ENCODE measurements at places on chromosomes 6 and 20.

DNA sequence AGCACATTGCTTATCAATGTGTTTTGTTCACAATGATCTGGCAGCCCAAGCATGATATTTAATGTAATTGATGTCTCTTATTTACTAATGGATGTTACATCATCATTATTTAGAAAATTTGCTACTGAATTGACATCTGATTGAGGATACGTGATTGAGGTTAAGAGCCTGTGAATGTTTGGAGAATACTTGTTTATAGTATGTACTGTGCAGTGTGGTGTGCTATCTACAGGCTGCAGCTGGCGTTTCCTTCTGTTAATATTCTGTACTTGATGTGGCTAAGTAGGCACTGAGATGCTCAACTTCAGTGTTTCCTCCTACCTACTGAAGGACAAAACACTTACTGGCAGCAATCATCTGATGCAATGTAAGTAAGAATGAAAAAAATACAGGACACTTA lies 709.6 kb upstream of the FLRT3 start:
- no peak for DNase-seq

- DNase-seq: peak; percentile 30
These were observed 4.3 kb downstream of the SDCBP2 start for GRCh38 chr20:1324598-1325172.

DNA sequence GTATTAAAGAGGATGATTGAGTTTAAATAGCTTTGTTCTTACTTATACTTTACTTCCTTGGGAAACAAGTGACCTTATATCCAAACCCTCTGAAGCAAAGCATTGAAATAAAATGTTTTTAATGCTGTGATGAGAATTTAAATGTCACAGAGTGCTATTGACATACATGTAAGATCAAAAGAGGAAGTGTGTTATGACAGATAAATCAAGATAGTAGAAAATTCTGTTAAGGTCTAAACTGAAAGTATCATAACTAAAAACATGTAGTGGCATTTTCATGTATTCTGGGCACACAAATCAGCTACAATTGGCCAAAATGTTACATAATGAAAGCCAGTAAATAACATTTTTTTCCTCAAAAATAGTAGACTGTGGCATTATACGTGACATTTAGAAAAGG lies 318.0 kb downstream of the GRIK2 start:
- DNase-seq: no peak

- DNase-seq: no peak
These were observed 138.8 kb downstream of the HIVEP1 start for GRCh38 chr6:12150812-12151432.

GRCh38 chr6:134826889-134827737 lies 122.8 kb downstream of the ALDH8A1 start:
- peak; percentile 87 for DNase-seq

GRCh38 chr20:42756991-42757390 lies 432.7 kb downstream of the PTPRT start:
- no peak for DNase-seq

DNA sequence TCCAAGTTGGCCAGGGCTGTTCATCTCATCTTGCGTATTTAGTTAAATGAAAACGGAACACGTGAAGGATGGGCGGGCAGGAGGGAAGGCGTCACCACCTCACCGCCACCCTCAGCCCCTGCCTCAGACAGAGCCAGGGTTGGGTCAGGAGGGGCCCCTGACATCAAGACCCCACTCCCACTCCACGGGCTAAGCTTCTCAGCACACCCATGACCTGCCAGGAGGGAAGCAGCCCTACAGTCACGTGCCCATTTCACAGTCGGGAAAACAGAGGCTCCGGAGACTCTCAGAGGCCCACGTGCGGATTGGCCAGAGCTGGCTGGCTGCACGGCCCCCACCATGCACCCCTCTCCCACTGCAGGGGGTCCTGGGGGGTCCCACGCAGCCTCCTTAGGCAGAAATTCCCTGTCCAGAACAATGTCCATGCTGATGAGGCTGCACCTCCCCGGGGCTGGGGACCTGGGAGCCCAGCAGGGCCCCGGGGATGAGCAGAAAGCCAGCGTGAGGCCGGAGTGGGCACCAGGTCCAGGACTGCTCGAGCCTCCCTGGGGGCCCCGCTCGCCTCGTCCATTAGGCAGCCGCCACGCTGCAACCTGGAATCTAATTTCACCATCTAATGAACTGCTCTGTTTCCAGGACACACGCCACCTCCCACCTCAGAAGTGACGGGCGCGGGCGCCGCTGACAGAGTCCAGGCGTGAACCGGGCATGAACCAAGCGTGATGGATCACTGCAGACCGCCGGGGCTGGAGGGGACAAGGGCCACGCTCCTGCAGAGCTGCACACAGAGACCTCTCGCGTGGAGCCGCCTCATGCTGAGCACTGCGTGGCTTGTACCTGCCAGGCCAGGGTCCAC lies 15.8 kb downstream of the KCNQ2 start:
- no peak for DNase-seq

DNA sequence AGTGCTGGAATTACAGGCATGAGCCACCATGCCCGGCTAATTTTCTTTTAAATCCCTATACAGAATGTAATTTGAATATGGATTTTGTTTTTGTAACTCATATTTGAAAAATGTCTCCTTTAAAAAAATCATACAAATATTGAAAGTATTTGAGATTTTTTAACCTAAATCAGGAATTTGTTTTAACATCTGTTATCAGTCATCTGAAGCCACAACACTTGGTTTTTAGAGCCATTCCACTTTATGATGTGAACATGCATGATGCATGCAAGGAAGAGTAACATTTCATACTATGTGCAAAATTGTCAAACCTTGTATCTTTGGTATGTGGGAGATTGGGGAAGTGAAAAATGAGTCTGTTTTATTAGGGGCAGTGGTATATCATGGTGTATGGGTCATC lies 124.5 kb upstream of the AHI1 start:
- DNase-seq: no peak

GRCh38 chr6:3778701-3779573 lies 27.4 kb upstream of the PXDC1 start:
- no peak for DNase-seq

DNA sequence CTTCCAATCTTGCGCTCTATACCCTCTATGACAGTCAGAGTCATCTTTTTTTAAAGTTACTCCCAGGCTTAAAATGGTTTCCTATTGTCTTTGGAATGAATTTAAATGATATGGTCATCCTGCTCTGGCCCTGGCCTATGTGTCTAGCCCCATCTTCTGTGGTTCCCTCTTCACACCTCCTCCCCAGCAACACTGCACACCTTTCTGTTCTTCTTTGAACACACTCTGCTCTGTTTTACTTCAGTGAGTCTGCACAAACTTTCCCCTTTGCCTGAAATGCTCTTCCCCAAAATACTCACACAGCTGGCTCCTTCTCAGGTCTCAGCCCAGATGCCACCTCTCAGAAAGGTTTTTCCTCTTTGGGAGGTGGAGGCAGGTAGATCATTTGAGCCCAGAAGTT lies 132.7 kb downstream of the FYN start:
- no peak for DNase-seq

GRCh38 chr6:108331982-108332381 lies 37.1 kb downstream of the AFG1L start:
- DNase-seq: no peak

DNA sequence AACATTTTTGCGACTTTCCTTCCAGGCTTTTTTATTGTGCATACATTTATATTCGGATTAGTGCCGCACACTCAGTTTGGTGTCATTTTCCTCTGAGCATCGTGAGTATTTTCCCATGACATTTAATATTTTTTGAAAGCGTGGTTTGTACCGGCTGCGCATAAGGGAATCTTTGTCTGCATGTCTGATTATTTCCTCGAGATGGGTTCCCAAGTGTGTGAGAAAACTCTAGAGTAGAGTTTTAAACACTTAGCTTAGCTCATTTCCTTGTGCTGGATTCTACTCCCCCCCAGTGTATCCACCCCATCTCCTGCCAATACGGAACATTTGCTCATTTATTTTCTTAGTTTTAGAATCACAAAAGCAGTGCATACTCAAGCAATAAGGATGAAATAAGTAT lies 94.3 kb downstream of the CDC5L start:
- DNase-seq: no peak

DNA sequence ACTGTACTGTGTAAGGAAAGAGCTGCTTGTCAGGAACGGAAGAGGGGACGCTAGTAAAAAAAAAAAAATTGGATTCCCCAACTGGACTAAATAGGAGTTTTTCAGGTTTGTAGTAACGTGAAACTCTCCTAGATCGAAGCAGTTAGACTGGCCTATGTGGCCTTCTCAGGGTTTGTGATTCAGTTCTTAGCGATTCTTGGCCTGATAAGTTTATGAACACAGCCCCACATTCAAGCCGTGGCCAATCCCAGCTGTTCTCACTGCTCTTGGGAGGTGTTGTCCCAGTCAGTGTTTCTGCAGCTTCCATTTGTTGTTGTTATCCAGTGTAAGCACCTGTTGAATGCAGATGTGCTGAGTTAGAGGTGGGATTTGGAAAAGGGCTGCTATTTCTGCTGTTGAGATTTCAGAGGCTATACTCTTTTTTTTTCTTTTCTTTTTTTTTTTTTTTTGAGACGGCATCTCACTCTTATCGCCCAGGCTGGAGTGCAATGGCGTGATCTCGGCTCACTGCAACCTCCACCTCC lies 29.7 kb downstream of the TAF8 start:
- no peak for DNase-seq

DNA sequence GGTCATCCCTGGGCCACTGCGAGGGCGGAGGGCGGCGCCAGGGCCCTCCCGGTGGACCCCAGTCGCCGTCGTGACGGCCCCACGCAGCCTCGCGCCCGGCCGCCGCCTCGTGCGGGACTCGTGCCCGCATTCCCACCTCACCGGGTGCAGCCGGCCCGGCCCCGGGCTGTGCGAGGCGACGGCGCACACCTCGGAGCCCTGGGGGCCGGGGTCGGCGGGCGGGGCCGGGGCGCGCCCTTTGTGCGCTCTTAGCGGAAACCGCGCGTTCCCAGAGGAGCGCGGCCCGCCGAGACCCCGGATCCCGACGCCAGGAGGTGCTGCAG lies 5.5 kb upstream of the DLL1 start:
- no peak for DNase-seq

- no peak for DNase-seq
These were observed 116.2 kb downstream of the ISM1 start for GRCh38 chr20:13337090-13337784.

GRCh38 chr6:79971193-79971592 lies 23.8 kb upstream of the ELOVL4 start:
- DNase-seq: no peak

- DNase-seq: no peak
These were observed 66.1 kb downstream of the SYNE1 start for GRCh38 chr6:152571089-152571488.

DNA sequence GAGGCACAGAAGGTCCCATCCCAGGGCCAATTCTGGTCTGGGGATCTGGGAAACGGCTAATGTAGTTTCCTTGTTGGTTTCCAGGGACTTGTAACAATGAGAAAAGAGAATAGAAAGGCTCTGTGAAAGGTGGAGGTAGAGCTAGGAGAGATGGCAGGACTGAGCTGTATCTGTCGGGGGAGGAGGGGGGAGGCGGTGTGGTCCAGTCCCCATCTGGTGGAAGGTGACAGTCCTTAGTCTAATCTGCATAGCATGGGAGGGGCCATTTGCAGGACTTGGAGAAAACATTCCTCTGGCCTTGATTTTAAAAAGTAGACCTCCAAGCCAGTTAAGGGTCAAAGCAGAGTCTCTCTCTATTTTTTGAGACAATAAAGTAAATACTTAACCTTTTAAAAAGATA lies 137.1 kb downstream of the DNAH8 start:
- no peak for DNase-seq

DNA sequence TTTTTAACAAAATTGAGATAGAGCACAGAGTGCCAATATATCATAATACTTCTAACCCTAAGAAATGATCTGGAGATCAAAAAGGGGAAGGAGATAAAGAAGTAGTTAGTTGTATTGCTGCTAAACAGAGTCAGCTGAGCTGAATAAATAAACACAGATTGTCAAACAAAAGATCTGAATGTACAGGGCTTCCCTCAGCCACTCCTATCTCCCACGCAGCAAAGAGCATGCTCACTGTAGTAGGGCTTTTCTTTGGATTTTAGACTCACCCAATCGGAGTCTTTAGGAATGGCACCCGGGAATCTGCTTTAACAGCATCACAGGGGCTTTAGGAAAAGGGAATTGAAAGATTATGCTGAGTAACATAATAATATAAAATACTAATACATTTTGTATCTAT lies 222.2 kb upstream of the STXBP5 start:
- DNase-seq: no peak

DNA sequence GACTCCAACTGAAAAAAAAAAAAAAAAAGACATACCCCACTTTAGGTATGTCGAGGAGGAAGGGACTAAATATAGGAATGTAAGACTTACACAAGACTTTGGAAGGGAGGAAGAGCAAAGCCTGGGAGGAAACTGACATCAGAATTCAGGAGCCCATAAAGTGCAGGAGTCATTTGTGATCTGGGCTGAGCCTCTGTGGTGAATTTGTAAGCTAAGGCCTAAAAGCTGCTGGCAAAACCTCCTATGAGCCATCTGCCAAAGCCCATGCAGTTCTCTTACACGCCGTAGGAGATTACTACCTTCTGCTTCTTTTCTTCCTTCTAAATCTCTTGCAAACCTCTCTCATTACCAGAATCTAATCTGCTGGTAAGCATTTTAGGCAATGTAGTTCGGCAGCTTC lies 52.0 kb upstream of the THEMIS start:
- no peak for DNase-seq

- DNase-seq: no peak
These were observed 290.5 kb upstream of the MANEA start for GRCh38 chr6:95286874-95287273.

DNA sequence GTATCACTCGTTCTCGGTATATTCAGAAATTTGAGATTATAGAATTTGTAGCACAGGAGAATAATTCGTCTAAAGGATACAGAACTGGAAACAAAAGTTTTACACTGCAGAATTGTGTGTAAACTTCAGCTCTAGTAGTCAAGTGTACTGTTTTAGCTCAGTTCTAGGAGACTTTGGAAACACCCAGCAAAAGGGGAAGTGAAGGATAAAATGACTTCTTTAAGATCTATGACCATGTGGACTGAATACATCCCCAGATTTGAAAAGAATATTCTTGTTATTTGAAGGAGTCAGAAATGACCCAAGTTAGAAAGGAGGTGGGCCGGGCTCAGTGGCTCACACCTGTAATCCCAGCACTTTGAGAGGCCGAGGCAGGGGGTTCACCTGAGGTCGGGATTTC lies 174.0 kb upstream of the FOXQ1 start:
- no peak for DNase-seq

GRCh38 chr6:130423044-130423443 lies 57.2 kb downstream of the TMEM200A start:
- no peak for DNase-seq

GRCh38 chr6:85382541-85382940 lies 67.3 kb upstream of the NT5E start:
- DNase-seq: no peak
